ENCODE measurements at places on chromosomes 5 and 9.

- peak; percentile 79 for DNase-seq
Measured at GRCh38 chr9:130138791-130139190, 33.4 kb upstream of the NCS1 start.

GRCh38 chr5:157109744-157110143 lies 900 bp upstream of the HAVCR2 start:
- no peak for DNase-seq

DNA sequence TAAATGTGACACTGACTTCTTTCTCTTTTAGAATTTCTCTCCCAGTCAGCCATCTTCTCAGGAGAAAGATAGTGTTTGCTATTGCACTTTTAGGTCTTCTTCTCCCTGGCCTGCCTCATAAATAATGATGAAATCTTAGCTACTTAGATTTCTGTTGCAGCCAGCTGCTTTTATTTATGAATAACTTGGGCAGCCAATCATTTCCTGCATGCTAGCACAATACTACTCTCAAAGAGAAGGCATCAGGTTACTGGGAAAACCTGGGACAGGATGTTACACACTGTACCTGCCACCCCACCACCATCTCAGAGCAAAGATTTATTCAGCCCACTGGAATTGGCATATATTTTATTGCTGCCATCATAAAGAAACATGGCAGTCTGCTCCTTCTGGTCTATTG lies 266.6 kb downstream of the PRELID2 start:
- DNase-seq, result no peak

DNA sequence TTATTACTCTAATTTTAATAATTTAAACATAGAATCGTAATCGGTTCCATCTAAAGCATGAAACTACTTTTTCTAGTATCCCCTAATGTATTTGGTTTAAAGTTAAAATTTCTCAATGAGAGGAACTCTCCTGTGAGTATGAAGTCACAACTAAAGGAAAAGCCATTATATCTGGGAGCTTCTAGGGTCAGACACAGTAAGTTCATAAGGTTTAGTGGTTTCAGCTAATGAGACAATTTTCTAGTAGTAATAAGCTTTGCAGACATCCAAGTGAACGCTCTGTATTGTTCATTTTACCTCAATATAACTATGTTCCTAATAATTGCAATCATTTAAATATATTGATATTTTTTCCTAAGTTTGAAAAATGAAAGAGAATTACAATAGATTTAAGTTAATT lies 364.4 kb upstream of the CDH9 start:
- no peak for DNase-seq

GRCh38 chr5:68529581-68529980 lies 314.0 kb downstream of the PIK3R1 start:
- DNase-seq, result peak; percentile 82

- no peak for DNase-seq
Measured at GRCh38 chr5:154059583-154059982, 20.8 kb downstream of the MFAP3 start.

- DNase-seq, result no peak
Measured at GRCh38 chr9:36208521-36209253, 18.0 kb downstream of the CLTA start.

GRCh38 chr9:128819716-128820664 lies 1.7 kb downstream of the ENDOG start:
- peak; percentile 28 for DNase-seq

GRCh38 chr9:89497257-89497963 lies 503 bp downstream of the SEMA4D start:
- DNase-seq, result no peak

- peak; percentile 92 for DNase-seq
Measured at GRCh38 chr9:129174102-129174723, 3.8 kb downstream of the IER5L start.
